ENCODE measurements at places on chromosomes 3 and 15.
A peak's percentile ranks its signal among the peaks of the same experiment; 100 is the strongest.

DNA sequence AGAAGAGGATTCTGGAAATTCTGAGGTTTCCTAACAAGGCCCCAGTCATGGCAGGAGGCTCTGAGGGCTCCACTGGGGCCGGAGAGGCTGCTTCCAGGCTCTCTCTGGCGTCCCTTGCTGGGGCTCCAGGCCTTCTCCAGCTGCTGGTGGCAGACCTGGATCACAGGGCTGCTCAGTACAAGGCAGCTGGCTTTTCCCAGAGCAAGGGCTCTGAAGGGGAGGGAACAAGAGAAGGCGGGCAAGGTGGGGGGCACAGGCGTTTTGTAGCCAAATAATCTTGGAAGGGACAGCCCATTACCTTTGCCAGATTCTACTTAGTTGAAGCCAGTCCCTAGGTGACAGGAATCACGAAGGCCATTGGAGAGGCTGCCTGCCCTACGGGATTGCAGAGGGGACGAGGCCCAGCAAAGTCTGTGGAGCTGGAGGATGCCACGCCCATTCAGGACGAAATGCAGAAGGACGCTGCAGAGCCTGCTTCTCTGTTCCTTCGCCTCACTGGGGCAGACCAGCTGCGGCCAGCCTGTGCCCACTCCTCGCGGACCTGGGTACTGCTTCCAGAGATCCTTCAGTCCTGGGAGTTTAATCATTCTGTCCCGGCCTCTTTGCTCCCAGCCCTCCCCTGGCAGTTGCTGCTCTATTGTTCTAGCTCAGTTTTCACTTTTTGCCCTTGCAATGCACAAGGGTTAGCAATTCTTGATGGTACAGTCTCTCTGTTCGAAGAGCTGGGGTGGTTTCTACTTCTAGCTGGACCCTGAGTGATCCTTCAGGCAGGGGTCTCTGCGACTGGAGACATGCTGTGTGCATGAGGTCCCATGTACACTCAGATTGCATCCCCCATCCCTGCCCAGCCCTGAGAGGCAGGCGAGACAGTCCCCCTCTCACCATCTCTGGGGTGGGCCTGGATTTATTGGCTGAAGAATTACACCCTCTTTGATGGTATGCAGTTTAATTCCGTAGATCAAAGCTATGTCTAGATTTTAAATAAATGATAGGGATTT lies 149.3 kb upstream of the MEF2A start:
- no peak for DNase-seq

GRCh38 chr15:83106994-83107840 lies at the start of gene TM6SF1:
Gene TM6SF1 (plus strand): TSS chr15:83107645. CDS start chr15:83107681, 36 bp downstream.
- DNase-seq = no peak

DNA sequence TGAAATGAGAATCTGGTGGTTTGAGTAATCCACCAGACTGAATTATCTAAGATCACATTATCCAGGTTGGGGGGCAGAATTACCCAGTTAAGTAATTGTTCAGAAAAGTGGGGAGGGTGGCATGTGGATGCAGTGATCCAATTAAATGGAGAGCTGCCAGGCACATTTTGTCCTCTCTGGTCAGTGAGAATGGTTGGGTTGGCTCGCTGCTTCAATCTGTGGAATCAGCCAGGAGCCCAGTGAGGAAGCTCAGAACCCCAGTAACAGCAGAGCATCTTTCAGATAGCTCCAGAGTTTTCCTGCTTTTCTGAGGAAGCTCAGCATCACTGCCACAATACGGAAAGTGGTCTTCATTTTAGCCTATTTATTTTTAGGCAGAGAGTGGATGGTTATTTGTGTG lies 6.4 kb upstream of the EXOG start:
- DNase-seq = no peak

DNA sequence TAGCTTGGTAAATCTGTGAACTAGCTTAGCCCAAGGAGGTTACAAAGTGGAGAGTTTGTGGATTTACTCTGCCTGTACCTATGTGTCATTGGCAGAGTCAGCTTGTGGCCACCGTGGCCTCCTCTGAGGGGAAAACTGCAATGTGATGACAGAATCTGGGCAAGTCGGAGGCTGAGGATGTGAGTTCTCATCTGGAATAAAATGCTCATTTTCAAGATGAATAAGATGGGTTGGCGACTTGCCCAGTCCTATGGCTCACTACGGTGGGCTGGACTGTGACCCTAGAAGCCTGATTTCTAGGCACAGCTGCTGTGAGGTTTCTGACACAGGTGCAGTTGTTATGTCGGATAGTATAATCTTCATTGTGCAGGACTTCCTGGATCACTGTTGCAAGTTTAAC lies 83.7 kb downstream of the ETV5 start:
- DNase-seq = peak; percentile 24

- DNase-seq = no peak
Measured at GRCh38 chr3:104598848-104599511, 767.7 kb upstream of the ALCAM start.

- no peak for DNase-seq
Measured at GRCh38 chr3:186401556-186401955, 39.5 kb upstream of the DGKG start.

DNA sequence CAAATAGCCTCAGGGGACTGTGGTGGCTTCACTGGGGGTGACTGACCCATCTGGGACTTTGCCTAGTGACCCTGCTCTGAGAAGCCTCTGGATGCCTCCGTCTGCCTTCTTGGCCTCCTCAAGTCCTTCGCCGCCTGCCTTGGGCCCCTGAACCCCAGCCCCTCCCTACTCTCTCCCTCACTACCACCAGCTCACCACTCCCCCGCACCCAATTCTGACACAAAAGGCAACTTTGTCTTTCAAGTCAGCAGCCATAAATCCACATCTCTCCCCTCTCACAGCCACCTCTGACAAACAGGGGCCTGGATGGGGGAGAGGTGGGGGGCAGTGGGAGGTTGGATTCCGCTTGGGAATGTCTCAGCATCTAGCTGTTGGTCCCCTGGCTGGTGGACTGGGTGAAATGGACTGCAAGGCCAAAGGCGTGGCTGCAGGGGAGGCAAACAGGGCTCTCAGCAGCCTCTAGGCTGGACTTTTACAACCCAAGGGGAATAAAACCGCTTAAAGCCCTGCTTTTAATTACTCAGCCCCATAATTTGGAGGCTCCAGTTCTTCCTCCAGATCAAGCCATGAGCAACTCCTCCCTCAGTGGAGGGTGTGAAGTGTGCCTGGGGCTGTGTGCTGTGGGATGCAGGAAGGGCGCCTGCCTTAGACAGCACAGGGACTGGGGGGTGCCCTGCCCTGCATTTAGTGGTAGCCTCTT lies 33.4 kb downstream of the IGDCC3 start:
- no peak for DNase-seq

- DNase-seq = no peak
Measured at GRCh38 chr3:114727373-114727772, 419.7 kb downstream of the ZBTB20 start.

DNA sequence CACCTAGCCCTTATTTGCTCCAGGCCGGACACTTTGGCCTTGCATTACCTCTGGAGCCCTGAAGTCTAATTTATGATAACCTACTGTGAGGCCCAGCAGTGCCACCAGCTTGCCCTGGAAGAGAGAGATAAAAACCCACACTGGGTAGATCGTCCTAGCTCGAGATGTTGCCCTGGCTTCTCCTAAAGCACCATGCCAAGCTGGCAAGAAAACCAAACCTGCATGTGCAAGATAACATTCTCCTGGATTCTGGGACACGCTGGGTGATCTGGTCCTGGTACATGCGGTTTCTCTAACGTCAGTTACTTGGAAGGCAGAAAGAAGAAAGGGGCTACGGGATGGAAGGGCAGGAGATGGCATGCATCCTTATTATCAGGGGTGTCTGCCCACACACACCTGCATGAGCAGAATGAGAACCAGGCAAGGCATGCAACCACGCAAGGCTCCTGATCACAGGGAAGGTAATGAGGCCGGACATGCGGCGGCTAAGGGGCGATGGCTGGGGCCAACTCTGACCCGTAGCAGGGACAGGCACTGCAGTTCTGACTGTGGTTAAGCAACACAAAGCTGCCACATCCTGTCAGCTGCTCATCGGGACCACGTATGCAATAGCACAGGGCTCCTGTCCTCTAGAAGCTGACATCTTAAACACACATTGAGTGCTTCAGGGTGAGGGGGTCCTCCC lies 73.0 kb downstream of the OXNAD1 start:
- no peak for DNase-seq

GRCh38 chr15:95249524-95249923 lies 1018.2 kb downstream of the MCTP2 start:
- DNase-seq = peak; percentile 3

DNA sequence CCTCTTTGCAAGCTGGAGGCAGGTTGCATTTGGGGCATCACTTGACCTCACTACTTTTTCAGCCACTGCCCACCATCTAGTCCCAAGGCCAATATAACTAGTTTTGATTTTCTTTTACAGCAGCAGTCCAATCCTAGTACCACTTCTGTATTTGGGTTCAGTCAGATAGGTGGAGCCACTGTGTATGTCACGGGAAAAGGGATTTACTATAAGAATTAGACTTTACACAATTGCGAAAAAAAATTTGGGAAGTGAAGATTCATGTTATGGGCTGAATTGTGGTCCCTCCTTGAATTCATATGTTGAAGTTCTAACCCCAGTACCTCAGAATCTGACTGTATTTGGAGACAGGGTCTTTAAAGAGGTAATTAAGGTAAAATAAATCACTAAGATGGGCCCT lies 37.4 kb upstream of the NMNAT3 start:
- DNase-seq = no peak

- no peak for DNase-seq
Measured at GRCh38 chr3:171446801-171447578, 13.2 kb downstream of the TNIK start.

DNA sequence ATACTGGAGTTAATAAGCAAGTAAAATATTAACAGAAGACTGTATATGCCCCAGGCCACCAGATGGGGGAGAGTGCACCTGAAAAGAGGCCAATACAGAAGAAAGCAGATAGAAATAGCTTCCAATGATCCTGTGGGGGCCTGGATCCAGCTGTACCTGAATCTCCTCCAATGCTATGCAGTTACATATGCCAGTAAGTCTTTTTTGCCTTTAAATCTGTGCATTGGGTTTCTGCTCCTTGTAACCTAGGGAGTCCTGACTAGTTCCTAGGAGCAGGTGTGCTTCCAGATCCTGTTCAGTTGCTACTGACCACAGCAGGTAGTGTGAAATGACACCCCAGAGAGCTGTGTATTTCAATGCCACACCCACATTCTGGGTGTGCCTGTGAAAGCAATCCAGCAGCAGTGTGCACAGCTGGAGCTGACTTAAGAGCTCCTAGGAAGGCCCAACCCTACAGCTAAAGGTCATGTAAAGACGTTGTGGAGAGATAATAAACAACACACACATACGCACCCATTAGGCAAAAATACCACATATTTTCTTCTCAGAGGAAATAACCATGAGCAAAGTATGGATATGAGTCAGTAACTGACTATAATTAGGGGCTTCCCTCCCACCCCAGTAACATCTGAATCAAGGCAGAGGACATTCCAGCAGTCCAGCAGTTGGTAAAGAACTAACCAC lies 62.2 kb upstream of the AKAP13 start:
- peak; percentile 75 for DNase-seq

DNA sequence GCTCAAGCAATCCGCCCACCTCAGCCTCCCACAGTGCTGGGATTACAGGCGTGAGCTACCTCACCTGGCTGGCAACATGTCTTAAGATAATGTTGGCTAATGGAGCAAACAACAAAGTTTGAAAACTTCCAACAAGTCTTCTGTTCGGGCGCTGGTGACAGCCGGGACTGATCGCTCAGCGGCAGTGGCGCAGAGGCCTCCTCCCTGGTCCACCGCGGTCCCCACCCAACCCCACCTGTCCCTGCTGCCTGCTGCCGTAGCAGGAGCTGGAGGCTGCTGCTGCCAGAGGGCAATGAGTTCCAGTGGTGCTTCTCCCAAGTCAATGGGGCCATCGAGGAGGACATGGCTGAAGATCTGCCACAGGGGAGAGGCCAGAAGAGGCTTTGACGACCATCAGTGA lies 12.1 kb downstream of the DLEC1 start:
- DNase-seq = no peak

- no peak for DNase-seq
Measured at GRCh38 chr3:43013743-43014155, 34.6 kb downstream of the GASK1A start.
